Esophagus squamous epithelium (tissue), 5 donors: ENCODE measurements at places on chromosomes 4 and X. TPM values are rescaled to one million over a fixed set of nuclear protein-coding genes. Genes with fewer than 3 reads are reported as not detected.

GRCh38 chr4:162347156-162347841, 183.5 kb upstream of the FSTL5 start:
- no peak for DNase-seq

Gene GYPA
- total RNA-seq, result not detected

DNA sequence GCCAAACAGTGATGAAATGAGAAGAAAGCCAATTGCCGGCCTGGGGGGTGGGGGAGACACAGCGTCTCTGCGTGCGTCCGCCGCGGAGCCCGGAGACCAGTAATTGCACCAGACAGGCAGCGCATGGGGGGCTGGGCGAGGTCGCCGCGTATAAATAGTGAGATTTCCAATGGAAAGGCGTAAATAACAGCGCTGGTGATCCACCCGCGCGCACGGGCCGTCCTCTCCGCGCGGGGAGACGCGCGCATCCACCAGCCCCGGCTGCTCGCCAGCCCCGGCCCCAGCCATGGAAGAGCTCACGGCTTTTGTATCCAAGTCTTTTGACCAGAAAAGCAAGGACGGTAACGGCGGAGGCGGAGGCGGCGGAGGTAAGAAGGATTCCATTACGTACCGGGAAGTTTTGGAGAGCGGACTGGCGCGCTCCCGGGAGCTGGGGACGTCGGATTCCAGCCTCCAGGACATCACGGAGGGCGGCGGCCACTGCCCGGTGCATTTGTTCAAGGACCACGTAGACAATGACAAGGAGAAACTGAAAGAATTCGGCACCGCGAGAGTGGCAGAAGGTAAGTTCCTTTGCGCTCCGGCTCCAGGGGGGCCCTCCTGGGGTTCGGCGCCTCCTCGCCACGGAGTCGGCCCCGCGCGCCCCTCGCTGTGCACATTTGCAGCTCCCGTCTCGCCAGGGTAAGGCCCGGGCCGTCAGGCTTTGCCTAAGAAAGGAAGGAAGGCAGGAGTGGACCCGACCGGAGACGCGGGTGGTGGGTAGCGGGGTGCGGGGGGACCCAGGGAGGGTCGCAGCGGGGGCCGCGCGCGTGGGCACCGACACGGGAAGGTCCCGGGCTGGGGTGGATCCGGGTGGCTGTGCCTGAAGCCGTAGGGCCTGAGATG, at the start of gene SHOX:
Gene SHOX, plus strand, starts transcription at position 180 of the 885 bp plus-strand sequence. Its CDS starts 107 bp downstream, at position 287.
- no peak for DNase-seq

Gene FTSJ1
- 47.2 TPM for total RNA-seq

DNA sequence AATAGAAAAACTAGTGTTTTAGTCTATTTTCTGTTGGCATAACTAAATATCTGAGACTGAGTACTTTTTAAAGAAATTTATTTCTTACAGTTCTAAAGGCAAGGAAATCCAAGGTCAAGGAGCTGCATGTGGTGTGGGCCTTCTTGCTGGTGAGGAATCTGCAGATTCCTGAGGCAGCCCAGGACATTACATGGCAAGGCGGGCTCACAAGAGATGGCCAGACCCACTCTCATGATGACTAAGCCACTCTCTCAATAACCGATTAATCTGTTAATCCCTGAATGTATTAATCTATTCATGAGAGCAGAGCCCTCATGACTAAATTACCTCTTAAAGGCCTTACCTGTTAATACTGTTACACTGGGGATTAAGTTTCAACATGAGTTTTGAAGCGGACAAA, 340.8 kb downstream of the GRXCR1 start:
- no peak for DNase-seq

- no peak for DNase-seq
Observed at GRCh38 chr4:110124711-110125110, 73.7 kb downstream of the ELOVL6 start.

Gene SOX3
- total RNA-seq, result not detected

DNA sequence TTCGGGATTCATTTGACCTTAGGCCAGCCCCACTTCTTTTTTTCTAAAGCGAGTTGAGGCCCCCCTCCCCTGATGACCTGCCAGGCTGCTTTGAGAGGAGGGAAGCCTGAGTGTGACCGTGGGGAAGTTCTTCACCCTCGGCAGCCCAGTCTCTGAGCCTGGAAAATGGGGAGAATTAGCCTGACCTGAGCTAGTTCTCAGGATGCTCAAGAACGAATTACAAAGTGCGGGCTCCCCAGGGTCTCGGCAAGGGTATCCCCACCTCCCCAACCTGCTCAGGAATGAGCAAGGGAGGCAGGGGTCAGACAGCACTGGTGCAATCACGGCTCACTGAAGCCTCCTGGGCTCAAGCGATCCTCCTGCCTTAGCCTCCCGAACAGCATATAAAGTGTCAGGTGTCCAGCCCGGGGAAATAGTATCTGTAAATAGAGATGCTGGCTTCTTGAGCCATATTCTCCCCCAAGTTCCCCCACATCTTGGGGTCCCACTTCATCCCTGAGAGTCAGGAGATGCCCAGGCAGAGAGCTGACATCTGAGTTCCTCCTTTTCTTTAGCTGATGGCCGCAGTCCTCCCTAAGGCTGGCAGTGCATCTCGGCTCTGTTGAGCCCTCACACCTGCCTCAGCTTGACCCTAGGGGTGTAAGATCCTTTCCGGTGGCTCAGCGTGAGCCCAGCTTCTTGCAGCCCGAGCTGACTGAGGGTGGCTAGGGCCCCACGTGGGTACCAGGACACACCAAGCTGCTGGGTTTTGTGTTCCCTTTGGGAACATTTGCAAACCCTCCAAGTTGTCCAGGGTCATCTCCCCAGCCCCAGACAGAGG, 1.6 kb downstream of the DUSP9 start:
- DNase-seq, result no peak

Gene DUSP9
- total RNA-seq, result 0.38 TPM

Gene PDLIM3
- 31.0 TPM for total RNA-seq

- DNase-seq, result no peak
Observed at GRCh38 chr4:8380511-8381415, 59.8 kb downstream of the ACOX3 start.

GRCh38 chr4:76663824-76664223, 228.8 kb downstream of the SHROOM3 start:
- DNase-seq, result no peak

- no peak for DNase-seq
Observed at GRCh38 chr4:141763374-141763773, 127.0 kb downstream of the IL15 start.

DNA sequence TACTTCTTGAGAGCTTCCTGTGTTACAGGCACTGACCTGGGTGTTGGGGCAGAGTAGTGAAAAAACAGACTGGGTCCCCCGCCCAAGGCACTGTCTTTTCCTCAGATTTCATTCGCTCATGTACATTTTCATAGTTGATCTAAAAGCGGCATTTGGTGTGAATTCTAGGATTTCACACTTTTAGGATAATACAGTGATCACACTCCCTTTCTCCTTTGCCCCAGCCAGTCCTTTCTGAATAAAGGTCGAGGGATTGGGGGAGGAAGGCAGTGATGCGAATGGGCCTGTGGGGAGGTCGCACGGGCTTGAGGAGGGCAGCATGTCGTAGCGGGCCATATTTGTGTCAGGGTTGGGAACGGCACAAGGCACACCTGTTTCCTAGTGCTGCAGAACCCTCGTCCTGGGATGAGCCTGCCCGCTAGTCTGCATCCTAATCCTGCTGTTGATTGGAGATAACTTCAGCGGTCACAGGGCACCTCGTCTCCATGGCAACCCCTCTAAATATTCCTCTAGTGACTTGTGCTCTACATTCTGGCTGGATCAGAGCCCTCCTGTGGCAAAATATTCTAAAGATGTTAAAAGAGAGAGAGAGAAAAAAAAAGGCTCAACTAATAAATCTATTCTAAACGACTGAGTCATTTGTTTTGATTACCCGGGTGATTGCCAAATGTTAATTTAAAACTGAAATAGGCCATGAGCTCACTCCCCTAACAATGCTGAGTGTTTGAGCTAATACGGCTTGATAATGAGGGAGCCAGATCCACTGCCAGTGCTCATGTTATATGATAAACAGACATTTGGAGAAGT, 21.8 kb downstream of the FHL1 start:
- no peak for DNase-seq

Gene CXCL9
- 0.19 TPM for total RNA-seq

DNA sequence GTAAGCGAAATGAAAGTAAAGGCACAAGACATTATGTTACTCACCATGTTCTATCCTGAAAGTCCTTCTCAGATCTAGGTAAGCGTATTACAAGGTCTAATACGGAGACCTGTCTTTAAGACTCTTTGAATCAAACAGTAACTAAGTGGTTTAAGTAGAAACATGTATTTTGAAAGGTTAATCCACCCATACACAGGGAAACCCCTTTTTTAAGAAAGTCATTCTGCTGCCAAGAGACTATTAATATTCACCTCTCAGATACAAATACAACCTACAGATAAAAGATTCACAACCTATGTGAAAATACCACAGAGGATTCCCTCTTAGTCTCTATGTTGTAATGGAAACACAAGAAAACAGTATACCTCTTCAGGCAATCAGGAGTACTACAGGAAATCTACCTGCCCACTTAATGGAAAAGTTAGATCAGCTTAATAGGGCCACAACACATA, 63.2 kb upstream of the TNIP3 start:
- no peak for DNase-seq

Gene BEX3
- total RNA-seq, result 32.7 TPM

DNA sequence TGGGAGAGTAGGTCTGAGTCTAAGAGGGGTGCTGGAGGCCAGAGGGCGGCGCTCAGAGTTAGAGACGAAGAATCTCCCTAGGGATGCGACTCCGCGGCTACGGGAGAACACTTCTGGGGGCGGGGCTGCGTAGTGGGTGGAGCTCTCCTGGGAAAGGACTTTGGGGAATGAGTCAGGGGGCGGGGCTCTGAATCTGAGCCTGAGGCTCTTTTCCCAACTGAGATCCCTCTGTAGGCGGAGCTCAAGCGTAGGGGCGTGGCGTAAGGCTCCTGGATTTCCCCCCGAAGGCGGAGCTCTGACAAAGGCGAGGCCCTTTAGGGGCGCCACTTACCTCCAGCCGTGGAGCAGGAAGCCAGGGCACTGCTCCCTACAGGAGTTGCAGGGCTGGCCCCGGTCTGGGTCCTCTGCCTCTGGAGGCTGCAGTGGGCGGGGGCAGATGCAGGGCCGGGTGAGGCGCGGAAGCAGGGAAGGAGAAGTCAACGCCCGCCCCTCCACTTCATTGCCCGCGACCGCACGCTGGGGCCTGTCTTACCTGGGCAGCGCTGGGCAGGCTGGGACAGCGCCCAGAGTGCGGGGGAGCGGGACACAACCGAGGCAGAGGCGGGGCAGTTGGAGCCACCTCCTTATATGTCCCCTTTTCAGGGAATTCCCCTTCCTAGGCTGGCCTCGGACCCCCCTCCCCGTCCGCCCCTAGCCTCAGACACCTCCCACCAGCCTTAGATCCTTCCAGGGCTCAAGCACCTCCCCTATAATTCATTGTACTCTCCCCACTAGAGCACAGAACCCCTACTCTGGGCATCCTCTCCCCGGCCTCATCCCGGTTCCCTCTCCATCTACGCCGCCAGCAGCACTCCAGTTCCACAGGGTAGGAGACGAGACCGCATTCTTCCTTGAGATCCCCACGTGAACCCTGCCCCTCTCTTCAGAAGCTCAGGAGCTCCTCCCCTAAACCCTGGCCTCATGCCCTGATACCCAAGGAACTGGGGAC, 1.6 kb downstream of the PRICKLE3 start:
- DNase-seq, result no peak

DNA sequence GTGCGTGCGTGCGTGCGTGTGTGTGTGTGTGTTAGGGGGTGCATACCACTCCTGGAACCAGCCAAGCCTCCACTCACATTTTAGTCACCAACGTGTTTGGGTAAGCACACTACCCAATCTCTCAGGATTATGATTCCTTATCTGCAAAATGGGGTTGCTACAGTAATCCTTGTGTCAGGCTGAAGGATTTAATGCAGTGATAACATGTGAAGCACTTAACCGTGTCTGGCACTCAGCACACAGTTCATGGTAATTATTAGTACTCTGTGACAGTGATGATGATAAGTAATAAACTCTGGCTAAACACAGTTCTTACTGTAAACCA, 57.3 kb downstream of the CLDN22 start:
- no peak for DNase-seq

- DNase-seq, result no peak
Observed at GRCh38 chr4:107247738-107248137, 211.6 kb upstream of the DKK2 start.

DNA sequence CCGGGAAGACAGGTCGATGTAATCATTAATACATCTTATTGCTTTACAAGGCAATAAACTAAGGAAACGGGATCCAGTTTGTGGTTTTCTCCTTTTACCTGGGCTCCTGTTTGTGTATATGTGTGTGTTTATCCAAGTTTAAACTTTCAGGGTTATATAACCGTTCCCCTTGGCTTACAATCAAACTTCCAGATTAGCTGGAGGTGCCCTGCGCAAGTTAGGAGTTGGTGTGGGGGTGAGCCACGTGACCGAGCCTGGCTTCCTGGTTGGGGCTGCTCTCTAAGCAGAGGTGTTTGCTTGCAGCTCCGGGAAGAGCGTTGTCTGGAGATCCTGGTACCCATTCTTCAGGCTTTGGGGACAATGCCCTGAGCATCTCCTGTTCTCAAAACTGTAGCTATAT, 129.2 kb downstream of the FHDC1 start:
- no peak for DNase-seq

- DNase-seq, result no peak
Observed at GRCh38 chr4:140109737-140110136, 44.2 kb downstream of the MAML3 start.

DNA sequence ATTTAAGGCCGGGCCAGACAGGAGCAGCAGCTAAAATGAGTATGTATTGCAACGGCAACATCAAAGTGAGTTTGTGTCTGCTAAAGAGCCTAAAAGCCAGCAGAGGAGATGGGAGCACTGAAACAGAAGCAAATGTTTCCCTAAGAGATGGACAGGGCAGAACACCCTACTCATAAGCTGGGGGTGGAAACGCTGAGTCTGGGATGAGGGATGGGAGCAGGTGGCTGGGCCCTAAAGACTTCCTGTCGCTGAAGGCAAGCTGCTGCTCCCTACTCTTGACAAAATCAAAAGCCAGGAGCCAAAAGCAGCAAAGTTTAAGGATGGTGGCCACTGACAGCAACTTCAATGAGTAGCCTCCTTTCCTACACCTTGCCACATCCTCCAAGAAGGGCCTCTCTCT, 40.6 kb upstream of the NAP1L5 start:
- DNase-seq, result no peak

DNA sequence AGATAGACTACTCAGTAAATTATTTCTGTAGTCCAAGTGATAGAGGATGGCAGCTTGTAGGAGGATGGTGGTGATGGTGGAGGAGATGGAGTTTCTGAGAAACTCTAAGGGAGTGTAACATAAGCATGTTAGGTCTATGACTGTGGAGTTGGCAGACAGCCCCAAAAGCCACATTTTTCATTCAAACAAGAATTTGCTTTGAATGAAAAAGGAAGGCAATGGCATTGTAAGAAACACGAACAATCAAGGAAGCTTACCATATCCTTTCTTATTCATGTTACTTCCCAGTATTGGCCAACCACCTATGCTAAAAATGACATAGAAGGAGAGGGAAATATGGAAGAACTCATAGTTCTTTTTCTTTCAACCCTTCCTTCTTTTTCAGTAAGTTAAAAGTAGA, 18.7 kb upstream of the SEC24B start:
- no peak for DNase-seq
